ENCODE measurements at places on chromosomes 7 and 10. TPM values are rescaled to one million over a fixed set of nuclear protein-coding genes. Genes with fewer than 3 reads are reported as not detected.

The EBF3 gene
- polyA plus RNA-seq: 47.4 TPM

The ASAH2B gene
- 7.5 TPM for polyA plus RNA-seq

The AEBP1 gene
- polyA plus RNA-seq: 64.8 TPM

GRCh38 chr7:114100810-114101209 lies 182.0 kb upstream of the PPP1R3A start:
- no peak for DNase-seq

DNA sequence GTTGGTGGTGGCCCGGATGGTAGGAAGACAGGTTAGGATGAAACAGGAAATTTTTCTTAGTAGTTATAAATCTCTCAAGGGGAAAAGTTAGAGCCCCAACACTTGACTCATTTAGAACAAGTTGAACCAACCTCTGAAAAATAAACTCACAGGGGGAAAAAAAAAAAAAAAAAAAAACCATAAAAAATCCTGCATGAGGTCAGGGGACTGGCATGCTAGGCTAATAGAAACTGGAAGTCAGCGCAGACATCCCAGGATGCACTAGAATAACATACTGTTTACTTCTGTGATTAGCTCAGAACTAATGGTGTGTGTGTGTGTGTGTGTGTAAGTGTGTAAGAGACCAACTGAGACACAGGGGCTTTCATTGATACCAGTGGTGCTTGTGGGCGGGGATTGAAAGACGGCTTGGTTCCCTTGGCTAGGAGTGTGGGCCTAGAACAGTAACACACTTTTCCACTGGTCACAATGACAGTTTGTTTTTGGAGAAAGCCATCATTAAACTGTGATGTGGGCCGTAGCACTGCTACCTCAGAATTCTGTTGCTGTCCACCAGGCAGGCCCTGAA lies 491.6 kb upstream of the GALNT17 start:
- DNase-seq: no peak

GRCh38 chr7:47317487-47317886 lies 264.4 kb downstream of the TNS3 start:
- no peak for DNase-seq

GRCh38 chr10:67666416-67667034 lies 29.5 kb downstream of the CTNNA3 start:
- DNase-seq: no peak

GRCh38 chr7:47937065-47937687 lies 11.1 kb downstream of the PKD1L1 start:
- no peak for DNase-seq

- no peak for DNase-seq
Measured at GRCh38 chr10:4329225-4329624, 496.8 kb upstream of the AKR1E2 start.
